ENCODE measurements at places on chromosomes 13 and 19.

- no peak for DNase-seq
Observed at GRCh38 chr19:6891761-6892385, 4.5 kb downstream of the ADGRE1 start.

DNA sequence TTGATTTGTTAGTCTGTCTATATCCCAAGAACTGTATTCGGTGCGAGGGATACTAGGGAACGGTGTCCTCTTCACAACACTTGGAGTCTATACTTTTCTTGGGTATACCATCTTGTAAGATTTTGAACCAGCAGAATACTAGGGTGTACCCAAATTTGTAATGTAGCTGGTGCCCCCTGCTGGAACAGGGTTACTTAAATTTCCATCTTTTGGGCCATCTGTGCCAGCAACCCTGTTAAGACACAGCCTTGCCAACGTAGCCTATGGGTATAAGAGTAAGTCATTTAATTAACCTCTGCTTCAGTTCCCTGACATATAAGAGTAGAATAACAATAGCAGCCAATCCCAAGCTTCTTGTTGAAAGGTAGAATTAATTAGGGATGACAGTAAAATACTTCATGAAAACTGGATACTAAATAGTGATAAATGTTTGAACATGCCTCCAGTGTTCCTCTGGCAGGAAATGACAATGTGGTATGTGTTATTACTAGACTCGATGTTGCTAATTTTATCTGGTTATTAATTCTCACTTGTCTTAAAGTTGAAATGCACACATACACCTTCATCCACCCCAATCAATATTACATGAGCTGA is 607.6 kb downstream of the FGF9 start:
- DNase-seq, result peak; percentile 11

DNA sequence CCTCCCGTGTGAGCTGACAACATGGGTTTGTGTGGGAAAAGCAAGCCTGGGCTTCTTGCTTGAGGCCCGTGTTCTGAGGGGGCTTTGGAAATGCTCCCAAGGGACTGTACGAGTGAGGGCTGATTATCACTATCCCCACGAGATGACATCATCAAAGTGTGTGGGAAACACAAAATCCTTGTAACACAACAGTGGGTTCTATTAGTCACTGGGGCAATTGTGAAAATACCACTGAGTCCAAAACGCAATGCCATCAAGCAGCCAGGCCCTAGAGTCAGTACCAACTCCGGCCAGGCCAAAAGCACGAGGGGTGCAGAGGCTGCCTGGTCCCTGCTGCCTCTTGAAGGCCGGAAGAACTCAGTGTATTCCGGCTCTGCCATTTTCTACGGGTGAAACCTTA is 29.6 kb downstream of the CAPS start:
- no peak for DNase-seq

DNA sequence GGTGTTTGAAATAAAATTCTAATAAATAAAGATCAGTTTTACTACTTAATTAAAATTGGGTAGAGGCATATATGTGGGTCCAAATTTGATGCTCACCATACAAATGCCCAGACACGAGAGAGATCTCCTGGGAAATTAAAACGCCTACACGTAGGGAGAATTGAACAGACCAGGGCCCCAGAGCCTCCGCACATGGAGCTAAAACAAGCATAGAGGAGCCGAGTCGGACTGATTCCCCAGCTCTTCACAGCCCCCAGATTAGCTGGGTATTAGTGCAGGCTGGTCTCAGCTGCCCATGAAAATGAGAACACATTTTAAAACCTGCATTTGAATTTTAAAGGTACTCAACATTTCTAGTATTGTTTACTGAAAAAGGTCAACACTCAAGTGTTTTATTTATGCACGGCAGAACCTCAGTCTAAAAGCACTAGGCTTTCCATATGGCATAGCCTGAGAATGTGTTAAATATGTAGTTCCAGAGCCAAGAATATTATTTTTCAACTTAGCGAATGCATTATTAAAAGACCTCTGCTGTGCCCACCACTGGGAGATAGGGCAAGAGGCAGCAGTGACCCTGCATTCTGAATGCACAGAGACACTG is 344.8 kb downstream of the ENOX1 start:
- no peak for DNase-seq

DNA sequence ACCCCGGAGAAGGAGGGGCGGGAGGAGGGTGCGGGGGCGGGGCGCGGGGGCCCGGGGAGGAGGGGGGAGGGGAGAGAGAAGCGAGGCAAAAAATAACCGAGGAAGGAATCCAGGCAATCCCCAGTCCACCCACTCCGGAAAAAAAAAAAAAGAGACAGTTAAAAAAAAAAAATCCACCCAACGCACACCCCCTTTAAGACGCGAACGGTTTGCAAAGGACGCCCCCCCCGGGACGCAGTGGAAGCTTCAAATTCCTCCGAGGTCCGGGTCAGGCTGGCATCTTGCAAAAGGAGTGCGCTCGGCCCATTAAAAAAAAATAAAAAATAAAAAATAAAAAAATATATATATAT is at the start of gene CACNA1A:
TSS of gene CACNA1A (minus strand) at position 9 of the 350 bp plus-strand sequence. CDS start 255 bp downstream, outside the sequence.
- no peak for DNase-seq

DNA sequence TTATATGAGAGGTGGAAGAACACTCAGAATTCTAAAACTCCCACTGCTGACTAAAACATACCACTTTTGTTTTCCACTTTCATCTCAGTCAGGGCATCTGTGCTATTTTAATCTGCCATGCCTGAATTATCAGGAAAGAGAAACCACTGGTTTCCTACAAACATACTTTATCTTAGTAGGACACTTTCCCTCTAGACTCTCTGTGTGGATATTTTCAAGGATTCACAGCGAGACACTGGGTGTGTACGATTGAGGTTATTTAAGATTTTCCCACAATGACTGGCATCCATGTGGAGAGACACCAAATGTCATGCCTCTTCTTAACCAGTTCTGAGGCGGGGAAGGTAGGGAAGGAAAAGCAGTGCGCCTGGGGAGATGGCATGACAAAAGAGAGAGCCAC is 212.2 kb downstream of the ENOX1 start:
- DNase-seq, result no peak

GRCh38 chr19:4187313-4188122 is 5.0 kb downstream of the ANKRD24 start:
- DNase-seq, result no peak

GRCh38 chr19:51107406-51108065 is 673 bp downstream of the CTU1 start:
- no peak for DNase-seq

DNA sequence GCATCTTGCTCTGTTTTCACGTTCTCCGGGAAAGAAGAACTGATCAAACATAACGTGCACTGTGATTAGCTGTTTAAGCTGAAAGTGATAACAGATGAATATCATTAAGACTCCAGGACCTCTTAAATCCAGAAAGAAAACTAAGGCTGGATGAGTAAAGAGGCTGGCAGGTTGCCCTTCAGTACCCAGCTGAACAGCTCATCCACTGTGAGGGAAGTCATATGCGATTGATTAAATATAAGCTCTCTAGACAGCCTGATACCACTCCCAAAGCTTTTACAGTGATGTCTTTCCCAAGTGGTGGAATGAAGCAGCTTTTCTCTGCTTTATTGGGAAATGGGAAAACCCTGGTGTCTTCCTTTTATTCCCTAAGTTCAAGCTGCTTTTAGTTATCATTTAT is 116.9 kb downstream of the EFNB2 start:
- DNase-seq, result no peak

DNA sequence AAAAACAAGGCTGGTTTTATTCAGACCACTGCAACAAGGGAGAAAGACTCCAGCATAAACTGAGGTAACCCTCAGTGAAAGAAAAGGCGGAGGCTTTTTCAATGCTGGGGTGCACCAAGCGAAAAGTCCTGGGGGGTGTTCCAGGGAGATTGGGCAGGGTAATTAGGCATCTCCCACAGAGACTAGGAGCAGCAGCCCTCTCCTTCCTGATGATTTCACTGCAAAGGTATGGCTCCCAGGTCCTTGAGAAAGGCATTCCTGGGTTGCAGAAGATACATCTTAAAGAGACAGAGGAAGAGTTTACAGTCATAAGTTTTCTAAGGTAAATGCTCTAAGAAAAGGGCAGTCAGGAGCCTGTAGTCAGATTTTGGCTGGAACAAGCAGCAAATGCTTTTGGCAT is 412.0 kb downstream of the FOXO1 start:
- peak; percentile 16 for DNase-seq

DNA sequence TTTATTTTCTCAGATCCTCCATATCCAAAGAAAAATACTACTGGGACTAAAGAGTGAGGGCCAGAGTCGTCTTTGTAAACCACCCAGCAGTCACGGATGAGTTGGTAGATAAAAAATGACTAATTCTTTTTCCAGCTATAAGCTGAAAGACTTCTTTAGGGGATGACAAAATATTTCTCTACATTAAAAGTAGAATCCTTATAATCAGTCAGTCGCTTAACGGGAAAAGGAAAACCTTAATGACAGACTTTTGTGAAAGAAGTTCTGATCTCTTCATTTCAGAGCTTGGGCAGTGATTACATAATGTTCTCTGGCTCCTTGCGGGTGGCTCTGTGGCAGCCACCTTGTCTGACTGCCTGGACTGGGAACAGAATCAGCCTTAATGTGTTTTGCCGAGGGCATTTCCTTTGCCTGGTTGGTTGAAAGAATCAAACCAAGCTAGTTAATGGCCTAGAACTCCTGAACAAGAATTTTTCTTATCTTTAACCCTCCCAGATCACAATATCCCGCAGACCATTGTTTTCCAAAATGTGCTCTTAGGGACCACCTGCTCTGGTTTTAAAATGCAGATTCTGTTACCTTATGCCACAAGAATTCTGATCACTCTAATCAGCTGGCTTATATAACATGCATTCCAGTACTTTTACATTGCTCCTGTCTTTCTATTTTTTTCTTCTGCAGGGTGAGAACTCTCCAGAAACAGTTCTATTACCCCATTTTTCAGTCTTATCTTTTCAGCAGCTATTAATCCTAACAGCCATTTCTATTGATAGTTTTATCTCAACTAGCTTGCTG is 2.5 kb downstream of the ITM2B start:
- DNase-seq, result no peak

DNA sequence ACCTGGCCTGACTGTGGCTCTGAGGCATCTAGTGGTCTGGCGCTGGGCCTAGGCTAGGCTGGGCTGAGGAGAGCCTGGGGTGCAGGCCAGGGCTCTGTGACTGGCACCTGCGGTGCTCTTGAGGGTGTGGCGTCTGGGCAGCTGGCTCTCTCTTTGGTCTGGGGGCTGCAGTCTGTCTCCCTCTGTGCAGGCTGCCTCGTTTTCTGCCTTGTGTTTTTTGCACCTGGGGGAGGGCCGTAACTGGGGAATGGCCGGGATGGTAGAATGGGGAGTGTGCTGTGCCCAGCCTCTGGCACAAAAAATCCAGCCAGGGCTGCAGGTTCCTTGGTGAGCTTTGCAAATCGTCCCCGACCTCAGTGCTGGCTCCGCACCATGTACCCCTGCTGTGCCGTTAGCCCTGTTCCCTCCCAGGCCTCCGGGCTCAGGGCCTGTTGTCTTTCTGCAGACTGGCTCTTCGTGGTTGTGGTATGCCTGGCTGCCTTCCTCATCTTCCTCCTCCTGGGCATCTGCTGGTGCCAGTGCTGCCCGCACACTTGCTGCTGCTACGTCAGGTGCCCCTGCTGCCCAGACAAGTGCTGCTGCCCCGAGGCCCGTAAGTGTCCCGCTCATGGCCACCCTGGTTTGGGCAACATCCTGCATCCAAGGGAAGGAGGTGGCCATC is 6.5 kb upstream of the USF2 start:
- no peak for DNase-seq
